AG10803 (cell line): ENCODE measurements at places on chromosomes 13 and 19.

- DNase-seq, result no peak
These were observed 425.1 kb downstream of the TSHZ3 start for GRCh38 chr19:30924069-30924636.

- DNase-seq, result no peak
These were observed 20.9 kb upstream of the ATP11A start for GRCh38 chr13:112668924-112669323.

- no peak for DNase-seq
These were observed 552.1 kb downstream of the DCT start for GRCh38 chr13:93927431-93927830.

- peak; percentile 29 for DNase-seq
These were observed 25.8 kb upstream of the MAP3K10 start for GRCh38 chr19:40165362-40165937.

DNA sequence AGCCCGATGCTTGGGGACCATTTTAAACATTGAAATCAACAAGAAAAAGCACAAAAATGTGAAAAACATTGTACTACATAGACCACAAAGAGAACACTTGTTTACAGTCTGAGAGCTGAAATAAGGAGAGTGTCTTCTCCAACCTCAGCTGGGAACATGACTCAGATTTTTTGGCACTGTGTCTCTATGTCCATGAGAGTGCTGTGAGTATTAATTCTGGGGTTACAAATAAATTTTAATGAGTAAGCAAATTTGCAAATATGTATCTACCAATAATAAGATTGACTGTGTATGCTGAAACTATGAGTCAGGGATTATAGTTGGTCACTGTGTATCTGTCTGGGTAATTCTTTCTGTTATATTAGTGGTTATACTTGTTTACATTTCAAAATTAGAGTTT is 174.0 kb downstream of the DCT start:
- DNase-seq, result peak; percentile 85

DNA sequence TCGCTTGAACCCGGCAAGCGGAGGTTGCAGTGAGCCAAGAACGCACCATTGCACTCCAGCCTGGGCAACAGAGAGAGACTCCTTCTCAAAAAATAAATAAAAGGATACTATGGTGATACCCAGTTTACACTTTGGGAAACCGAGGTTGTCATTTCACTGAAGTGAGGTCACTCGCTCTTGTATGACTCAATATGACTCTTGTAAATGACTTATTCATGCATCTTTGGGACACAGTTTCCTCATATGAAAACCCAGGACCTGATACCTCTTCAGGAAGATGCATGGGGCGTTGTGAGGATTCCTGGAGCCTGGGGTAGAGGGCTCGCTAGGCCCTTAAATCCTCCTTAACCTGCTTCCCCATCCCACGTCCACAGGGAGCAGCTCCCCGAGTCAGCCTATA is 4.5 kb downstream of the PSMD8 start:
- no peak for DNase-seq

DNA sequence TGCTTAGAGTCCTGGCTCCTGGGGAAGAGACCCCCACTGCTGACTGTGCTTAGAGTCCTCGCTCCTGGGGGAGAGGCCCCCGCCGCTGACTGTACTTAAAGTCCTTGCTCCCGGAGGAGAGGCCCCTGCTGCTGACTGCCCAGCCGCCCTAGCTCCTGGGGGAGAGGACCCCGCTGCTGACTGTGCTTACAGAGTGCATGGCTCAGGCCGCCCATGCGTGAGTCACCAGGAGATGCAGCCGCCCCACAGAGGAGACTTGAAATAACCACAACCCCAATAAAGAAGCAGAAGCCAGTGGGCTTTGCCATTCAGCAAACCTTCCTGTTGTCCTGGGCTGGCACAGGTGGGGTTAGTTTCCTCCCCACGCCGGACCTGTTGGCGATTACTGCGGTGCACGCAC is 79.2 kb upstream of the C13orf46 start:
- DNase-seq, result peak; percentile 38

DNA sequence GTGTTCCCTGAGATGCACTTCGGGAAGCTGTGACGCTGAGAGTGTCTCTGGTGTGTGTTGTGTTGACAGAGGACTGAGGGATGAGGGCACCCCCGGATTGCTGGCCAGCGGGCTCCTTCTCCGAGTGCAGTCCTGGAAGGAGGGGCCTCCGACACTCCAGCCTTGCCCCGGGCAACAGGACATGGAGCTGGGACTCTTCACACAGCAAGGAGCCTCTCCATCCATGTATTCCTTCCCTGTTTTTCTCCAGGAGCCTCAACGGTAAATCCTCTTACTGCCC is 61.3 kb downstream of the SOX1 start:
- no peak for DNase-seq

DNA sequence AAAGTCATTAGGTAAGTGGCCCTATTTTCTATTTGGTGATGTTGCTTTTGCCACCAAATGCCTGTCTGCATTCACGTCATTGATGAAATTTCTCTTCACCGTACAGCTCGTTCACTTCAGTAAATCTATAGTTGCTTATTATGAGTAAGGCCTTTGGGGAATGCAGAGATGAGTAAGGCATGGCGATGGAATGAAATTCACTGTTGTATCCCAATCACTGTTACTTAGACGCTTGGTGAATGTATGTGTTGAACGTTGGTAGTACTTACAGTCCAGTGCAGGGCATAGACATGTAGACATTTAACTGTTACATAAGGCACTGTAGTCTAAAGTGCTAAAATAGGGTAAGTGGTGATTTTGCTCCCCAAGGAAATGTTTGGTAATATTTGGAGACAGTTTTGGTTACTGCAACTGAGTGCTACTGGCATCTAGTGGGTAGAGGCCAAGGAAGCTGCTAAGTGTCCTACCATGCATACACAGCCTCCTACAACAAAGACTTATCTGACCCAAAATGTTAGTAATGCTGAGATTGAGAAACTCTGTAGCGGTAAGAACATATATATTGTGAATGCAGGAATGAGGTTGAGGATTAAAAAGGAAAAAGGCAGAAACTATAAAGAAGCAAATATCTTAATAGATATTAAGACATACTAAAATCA is 5.8 kb downstream of the AKAP11 start:
- no peak for DNase-seq

- peak; percentile 86 for DNase-seq
These were observed 33.4 kb downstream of the ZNF45 start for GRCh38 chr19:43901395-43902390.

DNA sequence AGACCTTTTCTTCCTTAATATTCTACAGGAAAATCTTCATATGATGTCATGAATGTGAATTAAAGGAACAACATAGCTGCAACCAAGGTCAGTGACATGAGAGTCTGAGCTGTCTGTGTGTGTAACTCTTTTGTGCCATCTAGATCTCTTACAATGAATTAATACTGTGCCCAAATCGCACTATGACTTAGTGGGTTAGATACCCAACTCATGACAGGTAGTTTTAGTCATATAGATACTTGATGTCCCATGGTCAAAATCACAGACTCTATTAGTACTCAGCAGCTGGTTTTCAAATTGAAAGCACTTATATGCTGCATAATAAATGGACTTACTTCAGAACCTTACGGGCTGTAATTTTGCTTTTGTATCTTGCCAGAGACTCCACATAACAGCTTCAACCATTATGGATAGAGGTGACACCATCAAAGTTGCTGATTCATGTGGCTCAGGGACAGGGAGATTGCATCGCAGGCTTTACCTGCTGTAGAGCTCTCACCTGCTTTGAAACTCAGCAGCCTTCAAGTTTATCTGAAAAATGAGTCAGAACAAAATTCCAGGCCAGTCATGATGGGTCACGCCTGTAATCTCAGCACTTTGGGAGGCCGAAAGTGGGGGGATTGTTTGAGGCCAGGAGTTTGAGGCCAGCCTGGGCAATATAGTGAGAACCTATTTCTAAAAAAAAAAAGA is 12.3 kb upstream of the ZNF283 start:
- DNase-seq, result no peak

- peak; percentile 82 for DNase-seq
These were observed 158.2 kb downstream of the NALCN start for GRCh38 chr13:101258071-101258470.

GRCh38 chr13:90591927-90592268 is 755.6 kb upstream of the MIR17HG start:
- DNase-seq, result no peak

- no peak for DNase-seq
These were observed 3.8 kb downstream of the LCP1 start for GRCh38 chr13:46178143-46178542.

GRCh38 chr19:53993448-53993847 is 2.0 kb downstream of the CACNG6 start:
- no peak for DNase-seq

DNA sequence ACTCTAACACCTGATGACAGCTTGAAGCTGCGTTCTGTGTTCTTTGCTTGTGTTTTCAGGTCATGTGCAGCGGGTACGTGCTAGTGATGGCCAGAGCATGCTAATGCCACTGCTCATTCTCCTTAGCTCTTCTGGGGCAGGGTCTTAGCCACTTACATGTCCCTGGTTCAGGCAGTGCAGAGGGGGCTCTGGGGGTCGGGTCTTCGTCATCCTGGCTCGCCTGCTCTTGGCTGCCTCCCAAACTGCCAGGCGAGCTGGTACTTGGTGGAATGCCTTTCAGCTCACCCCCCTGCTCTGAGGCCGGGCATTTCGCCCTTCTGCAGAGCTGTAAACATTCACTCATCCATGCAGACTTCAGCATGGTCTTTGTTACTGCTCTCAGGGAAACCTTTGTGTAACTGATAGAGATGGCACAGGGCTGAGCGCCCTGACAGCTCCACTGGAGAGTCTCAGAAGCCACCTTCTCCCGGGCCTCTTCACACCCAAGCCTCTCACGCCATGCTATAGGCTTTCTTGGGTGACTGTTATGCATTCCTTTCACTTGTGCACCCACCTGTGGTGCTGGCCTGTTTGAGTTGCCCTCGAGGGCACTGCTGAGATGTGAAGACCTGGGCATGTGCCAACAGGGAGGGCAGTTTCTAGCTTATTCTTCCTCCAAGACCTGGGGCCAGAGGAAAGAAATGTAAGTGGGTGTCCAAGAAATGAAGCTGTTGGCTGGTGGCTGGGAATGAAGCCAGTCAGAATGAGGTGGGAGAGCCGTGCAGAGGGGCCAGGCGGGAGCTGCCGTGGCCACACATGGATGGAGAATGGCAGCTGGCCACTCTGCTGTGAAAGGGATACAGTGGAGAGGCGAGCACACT is 24.4 kb downstream of the FAM124A start:
- no peak for DNase-seq

DNA sequence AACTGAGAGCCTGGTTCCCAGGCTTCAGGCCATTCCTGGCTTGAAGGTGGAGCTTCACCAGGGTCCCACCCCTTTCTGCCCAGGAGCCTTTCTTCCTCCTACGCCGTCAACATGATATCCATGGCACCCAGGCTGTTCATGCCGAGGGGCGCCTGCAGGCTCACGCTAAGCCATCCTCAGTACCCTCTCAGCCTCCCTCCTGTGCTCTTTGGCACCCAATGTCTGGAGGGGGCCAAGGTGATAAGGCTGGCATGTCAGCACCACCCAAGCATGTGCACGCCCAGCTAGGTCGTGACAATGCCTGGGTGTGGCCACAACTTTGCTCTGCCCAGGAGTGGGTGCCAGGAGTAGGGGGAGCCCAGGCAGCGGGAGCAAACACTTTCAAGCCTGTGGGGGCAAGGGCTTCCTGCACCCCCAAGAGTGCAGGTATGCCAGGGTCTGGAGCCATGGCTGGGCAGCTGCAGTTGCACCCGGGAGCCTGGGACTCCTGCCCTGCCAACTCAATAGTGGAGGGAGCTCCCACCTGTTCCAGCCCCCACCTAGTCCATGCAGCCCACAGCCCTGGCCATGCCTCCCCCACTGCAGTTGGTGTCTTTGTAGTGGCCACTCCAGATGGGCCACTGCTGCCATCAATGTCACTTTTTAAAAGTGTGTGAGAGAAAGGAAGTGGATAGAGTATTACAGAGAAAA is 219.9 kb downstream of the MAB21L1 start:
- DNase-seq, result no peak

GRCh38 chr13:61935710-61936109 is 520.1 kb upstream of the PCDH20 start:
- DNase-seq, result no peak

DNA sequence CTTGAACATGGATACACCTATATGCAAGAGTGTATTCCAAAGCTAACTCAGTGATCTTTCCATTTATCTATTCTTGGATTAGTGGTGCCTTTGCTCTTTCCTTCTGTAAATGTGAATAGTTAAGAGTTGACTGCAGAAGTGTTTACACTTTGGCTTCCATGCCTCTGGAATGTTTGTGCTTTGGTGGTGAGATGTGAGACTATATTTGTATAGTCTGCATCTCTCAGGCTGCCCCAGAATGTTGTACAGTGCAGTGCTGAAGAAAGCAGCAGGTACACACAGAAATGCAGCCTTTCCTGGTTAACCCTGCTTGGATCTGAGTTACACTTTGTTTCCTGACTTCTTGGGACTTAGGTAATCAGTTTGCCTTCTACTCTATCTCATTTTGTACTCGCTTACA is 90.2 kb downstream of the DNAJC15 start:
- DNase-seq, result no peak

GRCh38 chr13:41344358-41344757 is 33.3 kb downstream of the NAA16 start:
- no peak for DNase-seq

GRCh38 chr19:52778811-52779210 is 7.8 kb downstream of the ZNF600 start:
- DNase-seq, result no peak

DNA sequence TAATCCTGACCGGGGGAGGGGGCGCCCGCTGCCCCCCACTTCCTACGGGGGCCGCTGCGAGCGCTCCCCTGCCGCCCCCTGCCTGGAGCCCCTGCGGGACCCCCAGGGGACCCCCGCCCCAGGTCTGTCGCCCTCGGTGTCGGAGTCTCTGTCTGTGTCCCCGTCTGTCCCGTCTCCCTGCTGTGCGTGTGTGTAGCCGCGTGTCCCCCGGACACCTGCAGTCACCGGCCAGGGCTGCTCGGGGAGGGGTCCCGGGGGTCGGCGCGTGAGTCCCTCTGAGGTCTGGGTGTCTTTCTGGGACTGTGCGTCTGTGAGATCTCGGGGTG is 7.7 kb upstream of the NFIC start:
- DNase-seq, result no peak

GRCh38 chr19:8151767-8152035 is 2.3 kb upstream of the FBN3 start:
- DNase-seq, result no peak

DNA sequence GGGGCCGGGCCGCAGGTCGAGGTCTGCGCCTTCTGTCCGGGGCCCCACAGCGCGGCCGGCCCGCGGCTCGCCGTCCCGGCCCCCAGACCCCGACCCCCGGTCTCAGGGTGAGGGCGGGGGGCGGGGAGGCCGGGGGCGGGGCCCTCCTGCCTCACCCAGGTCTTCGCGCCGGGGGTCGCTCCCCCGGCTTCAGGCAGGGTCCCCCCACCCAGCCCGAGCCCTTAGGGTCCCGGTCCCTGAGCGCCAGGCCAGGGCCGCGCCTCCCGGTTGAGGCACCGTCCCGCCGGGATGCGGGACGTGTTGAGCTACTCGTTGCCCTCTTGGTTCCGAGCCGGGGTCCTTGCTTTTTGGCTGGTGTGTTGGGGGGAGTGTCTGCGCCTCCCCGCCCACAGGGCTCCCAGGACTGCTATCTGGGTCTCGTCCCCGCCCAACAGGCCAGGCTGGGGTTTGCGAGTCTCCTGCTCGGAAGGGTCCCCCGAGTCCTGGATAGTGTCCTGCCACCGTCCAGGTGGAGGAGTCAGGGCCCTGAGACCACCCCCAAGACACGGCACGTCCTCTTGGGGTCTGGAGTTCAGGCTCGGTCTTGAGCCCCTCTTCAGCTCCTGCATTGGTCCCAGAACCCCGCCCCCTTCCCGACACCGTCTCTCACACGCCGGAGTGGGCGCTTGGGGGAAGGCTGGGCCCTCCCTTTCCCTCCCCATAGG is 452 bp downstream of the PIAS4 start:
- no peak for DNase-seq
